ENCODE measurements at places on chromosomes 7 and 10.
A peak's percentile ranks its signal among the peaks of the same experiment; 100 is the strongest.

- no peak for DNase-seq
Observed at GRCh38 chr10:70568113-70568512, 34.4 kb downstream of the PRF1 start.

GRCh38 chr10:122282909-122283308 lies 11.8 kb downstream of the BTBD16 start:
- DNase-seq = no peak

- DNase-seq = peak; percentile 61
Observed at GRCh38 chr7:131921016-131921415, 364.6 kb upstream of the PODXL start.

DNA sequence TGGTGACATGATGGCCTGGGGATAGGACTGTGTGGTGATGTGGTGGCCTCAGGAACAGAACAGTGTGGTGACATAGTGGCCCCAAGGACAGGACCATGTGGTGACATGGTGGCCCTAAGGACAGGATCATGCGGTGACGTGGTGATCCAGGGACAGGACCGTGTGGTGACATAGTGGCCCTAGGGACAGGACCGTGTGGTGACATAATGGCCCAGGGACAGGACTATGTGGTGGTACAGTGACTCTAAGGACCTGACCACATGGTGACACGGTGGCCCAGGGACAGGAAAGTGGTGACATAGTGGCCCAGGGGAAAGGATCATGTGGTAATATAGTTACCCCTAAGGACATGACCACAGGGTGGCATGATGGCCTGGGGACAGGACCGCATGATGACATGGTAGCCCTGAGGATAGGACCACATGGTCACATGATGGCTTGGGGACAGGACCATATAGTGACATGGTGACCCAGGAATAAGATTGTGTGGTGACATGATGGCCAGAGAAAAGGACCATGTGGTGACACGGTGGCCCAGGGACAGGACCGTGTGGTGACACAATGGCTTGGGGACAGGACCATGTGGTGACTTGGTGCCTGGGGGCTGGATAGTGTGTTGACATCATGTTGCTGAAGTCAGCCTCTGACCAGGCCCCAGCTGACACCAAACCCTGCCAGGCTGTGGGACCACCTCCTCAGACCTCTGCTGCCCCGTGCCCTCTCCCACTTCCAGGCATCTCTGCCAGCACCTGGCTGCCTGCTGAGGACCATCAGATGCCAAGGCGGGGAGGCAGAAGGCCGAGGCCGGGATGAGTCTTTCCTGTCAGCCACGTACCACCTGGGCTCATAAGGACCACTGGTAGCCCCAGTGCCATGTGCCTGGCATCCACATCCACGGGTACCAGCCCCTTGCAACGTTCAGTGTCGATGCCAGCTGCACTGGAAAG lies 99.5 kb downstream of the ADAM12 start:
- DNase-seq = no peak

DNA sequence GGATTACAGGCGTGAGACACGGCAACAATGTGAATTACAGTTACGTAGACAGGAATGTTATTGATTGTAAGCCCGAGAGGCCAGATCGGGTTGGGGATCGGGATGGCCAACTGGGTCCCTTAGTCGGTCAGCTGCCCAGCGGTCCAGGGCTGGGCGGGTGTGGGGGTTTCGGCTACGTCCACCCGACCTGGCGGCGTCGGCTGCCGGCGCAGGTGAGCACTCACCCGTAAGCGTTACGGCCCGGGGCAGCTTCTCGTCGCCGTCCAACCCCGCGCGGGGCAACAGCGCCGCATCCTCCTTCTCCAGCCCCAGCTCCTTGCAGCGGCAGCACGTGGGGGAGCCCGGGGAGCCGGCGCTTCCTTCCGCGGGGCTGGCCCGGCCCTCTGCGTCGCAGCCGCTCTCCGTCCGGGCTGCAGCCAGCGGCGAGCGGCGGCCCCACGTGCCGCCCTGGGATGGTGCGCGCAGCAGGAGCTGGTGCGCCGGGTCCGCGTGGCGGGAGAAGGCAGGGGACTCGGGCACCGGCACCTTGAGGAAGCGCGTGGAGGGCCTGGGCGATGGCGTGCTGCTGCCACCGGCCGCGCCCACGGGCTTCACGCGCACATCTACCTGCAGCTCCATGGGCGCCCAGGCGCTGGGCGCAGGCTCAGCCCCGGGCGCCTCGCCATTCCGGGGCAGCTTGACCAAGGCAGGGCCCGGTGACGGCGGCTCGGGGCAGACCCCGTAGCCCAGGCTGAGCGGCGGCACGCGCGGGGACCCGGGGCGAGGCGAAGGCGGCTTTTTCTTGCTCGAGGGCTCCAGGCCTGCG lies 609 bp downstream of the KLRG2 start:
- DNase-seq = no peak

DNA sequence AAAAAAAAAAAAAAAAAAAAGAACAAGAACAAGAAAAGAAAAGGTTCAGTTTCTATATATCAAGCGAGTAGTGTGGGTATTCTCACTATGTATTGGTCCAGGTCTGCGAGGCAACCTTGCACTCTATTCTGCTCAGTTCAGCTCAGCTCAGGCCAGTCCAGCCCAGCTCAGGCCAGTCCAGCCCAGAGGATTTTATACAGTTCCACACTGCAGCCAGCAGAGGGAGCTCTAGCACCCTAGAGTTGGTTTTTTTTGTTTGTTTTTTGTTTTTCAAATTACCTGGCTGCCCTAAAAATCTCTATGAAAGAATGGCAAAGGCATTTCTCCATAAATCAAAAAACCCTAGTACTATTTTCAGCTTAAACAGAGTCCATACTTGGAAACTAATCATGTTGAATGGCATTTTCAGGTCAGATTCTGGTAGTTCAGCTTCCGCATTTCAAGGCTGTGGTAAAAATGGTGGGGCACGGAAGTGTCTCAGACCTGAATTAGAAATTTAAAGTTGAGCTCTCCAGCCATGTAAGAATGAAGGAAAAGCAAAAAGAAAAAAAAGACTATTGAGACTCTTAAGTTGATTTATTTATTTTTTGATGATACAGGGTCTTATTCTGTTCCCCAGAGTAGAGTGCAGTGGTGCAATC lies 55.2 kb upstream of the GSDME start:
- DNase-seq = peak; percentile 51

DNA sequence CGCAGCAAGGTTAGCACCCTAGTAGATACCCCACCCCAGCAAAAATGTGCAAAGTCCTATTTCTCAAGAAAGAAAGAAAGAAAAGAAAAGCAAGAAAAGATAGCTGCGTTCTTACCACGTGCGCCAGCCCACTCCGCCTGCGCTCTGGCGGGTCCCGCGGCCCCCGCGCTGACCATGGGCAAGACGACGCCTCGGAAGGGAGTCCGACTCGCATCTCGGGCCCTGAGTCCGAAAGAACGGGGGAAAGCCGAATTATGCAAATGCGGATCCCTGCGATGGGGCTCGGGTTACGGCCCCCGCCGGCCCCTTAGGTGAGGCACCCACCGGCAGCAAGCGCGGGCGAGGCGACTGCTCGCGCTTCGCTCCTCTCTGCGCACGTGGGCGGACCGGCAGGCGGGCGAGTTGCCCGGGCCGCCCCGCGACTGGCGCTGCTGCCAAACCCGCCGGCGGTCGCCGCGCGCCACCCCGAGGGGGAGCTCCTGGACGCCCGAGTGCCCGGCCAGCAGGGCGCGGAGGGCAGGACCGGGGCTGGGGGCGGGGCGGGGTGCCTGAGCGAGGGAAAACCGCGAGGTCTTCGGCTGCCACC lies 2.4 kb upstream of the EGR2 start:
- no peak for DNase-seq

GRCh38 chr7:108723381-108723814 lies 153.7 kb downstream of the DNAJB9 start:
- DNase-seq = no peak

- no peak for DNase-seq
Observed at GRCh38 chr7:137772316-137772715, 74.5 kb downstream of the DGKI start.

DNA sequence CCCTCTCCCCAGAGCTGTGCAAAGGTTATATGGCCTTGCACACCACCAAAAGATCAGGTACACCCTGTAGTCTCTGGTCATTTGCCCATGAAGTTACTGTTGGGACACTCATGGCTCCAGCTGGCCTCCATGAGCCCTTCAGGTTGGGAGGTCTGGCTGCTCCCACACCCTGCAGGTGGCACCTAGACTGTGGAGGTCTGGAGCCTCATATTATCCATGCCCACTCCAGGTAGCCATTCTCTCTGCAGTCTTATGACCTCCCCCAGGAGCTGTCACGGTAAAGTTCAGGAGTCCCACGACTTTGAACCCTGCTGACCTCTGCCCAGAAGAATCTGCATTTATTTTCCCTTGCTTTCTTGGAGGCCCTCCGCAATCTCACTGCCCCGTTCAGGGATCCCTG lies 39.2 kb upstream of the GAD2 start:
- DNase-seq = no peak

DNA sequence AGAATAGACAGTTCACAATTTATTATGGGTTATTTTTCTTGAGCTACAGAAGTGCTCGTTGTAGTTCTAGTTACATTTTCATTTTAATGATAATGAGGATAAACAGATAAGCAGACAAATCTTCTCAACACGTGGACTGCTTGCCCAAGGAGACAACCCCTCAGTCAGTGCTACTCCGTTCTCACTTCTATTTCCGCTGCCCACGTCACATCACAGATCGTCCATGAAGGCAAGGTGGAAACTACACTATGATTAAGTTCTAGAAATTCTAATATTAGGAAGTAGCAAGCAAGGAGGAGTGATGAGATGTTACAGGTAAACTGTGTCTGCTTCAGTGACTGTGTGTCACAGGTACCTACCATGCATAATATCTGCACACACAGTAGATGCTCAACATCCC lies 210.5 kb downstream of the CHCHD3 start:
- no peak for DNase-seq

DNA sequence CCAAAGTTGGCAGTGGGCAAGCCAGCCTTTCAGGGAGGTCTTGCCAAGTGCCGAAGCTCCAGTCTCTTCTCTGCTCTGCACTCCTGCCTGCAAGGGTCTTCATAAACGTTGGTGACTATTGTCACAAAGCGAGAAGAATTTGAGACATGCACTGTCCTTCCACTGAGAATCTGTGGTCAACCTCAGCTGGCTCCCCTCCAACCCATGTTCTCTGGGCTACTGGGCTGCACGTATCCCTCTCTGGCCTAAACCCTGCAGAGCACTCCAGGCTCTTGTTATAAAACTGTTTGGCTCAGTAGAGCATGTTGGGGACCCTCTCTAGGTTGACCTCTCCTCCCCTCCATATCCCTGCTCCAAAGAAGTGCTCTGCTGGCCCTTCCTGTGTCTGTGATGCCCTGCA lies 260.4 kb upstream of the NFE2L3 start:
- DNase-seq = no peak

DNA sequence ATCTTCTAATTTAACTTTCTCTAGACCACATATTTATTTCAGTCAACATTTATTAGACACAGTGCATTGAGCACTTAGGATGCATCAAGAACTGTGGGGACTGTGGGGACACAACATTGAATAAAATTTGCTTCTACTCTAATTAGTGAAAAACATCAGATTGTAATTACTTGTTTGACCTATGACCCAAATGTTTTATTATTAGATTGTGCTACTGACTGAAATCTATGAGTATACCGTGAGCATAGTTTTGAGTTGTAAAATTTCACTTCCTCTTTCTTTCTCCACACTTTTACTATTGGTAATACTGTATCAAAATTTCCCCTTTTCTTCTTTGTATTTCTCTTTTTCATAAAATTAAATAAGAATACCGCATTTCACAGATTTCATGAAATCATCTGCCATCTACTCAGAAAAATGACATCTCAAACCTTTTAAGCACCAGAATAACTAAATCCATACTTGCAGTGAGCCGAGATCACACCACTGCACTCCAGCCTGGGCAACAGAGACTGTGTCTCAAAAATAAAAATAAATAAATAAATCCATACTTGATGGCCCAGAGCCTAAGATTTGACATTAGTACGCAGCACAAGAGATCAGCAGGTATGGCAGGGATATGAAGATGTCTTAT lies 25.4 kb upstream of the INPP5F start:
- DNase-seq = no peak
